ENCODE measurements at places on chromosomes 4 and X.
A peak's percentile ranks its signal among the peaks of the same experiment; 100 is the strongest.

DNA sequence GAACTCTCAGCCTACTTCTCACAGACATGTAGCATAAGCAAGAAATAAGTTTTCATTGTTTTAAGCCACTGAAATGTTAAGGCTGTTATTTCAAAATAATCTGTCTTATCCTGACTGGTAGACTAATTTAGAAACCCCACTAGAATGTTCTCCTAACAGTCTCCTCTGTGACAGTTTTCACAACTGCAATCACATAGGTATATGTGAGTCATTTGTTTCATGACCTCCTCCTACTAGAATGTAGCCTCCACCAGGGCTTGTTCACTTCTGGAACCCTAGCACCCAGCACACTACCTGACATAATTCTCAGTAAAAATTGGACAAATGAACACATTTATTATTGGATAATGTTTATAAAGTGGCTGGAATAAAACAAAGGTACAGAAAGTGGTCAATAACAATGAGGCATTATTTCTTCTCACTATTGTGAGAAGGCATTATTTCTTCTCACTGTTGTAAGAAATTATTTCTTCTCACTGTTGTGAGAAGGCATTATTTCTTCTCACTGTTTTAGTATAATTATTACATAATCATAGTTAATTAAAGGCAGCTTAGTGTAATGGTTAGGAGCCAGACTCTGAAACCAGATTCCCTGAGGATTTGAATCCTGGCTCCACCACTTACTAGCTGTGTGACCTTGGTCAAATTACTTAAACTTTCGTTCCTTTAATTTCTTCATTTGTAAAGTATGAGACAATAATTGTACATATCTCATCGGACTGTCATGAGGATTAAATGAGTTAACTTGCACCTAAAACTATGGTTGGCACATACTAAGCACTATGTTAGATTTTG is 251.5 kb downstream of the RASL11B start:
- DNase-seq = no peak

- DNase-seq = no peak
Observed at GRCh38 chr4:3160438-3160837, 86.0 kb downstream of the HTT start.

DNA sequence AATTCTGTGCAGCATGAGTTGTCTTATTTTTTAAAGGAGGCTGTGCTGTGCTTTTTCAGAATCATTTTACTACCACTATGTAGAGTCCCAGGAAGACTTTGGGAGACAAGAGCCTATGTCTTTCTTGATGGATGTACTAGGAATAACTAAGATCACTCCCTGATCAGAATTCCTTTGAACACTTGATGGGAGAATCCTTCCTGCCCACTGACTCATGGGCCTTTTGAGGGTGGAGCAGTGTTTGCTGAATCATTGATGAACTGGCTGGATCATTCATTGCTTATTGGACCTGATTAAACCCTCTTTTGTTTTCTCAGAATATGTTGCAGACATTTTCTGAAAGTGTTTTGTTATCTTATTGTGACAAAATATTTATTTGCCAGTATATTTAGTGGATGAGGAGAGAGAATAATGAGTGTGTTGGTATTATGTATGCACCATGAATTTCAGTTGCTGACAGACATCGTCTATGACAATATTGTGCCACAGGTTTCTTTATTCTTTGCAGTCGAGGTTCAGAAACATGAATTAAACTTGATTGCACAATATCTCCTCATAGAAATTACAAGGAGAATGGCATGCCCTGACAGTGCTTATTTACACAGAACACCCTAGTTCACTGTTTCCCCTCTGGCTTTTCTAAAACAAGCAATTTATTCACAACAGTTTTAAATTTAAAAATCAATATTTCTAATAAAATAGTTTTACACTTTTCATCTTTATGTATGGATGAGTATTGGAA is 36.3 kb downstream of the POU4F2 start:
- DNase-seq = no peak

DNA sequence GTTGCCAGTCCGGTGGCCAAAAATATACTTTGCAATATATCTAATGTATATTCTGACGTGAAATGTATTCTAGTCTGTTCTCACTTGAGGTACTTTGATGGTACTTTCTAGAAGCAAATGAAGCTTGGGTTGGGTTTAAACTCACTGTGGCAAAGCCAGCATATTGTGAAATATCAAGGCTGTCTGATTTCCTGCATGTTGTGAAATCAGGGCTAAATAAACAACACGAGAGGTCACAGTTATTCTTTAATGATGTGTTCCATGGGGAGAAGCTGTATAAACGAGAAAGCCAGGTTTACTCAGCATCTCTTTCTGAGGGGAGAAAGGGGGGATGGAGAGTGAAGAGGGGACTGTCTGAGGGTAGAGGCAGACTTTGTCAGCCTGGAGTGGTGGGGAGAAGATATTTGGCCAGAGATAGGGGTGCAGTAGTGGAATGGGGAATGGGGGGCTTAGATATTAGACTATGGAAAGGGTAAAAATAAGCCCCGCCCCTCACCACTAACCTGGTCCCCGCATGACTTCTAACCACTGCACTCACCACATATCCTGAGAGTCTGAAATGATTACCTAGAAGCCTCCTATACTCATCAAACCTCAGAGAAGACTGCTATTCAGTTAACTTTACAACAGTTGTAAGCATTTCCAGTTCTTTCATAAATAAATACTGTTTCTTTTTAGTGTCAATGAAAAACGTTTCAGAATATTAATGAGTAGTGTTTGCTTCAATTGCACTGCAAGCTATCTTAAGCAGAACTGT is 5.9 kb upstream of the SCARB2 start:
- no peak for DNase-seq

DNA sequence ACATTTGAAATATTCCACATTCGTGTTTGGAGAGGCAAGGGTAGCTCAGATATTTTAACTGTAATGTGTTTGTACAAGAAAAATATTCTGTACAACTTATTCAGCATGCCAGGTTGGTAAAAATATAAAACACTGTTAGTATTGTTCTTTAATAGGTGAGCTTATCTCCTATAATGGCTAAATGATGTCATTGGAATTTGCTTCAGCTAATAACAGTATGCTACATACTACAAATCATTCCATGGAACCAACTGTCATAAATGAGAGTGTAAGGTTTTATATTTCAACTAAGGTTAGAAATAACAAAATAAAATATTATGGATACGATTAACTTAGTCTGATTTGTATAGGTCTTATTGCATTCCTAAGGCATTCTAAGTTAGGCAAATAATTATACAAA is 206.6 kb downstream of the ADGRL3 start:
- no peak for DNase-seq

GRCh38 chr4:74219240-74219639 is 61.3 kb downstream of the MTHFD2L start:
- DNase-seq = no peak

DNA sequence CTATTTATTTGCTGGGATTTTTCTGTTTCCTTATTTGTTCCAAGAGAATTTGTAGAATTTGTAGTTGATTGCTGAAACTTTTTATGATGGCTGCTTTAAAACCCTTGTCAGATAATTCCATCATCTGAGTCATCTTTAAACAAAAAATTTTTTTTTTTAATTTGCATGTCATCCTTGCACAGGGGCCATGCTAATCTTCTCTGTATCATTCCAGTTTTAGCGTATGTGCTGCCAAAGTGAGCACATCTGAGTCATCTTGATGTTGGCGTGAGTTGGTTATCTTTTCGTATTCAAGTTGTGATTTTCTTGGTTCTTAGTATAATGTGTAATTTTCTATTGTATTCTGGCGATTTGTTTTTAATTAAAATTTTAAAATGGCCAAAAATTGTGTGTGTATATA is 18.7 kb upstream of the ZNF157 start:
- no peak for DNase-seq

- peak; percentile 32 for DNase-seq
Observed at GRCh38 chr4:72031868-72032608, at the start of gene NPFFR2. NPFFR2 (plus strand) TSS chr4:72032000; CDS start chr4:72128592, 96,592 bp downstream.

DNA sequence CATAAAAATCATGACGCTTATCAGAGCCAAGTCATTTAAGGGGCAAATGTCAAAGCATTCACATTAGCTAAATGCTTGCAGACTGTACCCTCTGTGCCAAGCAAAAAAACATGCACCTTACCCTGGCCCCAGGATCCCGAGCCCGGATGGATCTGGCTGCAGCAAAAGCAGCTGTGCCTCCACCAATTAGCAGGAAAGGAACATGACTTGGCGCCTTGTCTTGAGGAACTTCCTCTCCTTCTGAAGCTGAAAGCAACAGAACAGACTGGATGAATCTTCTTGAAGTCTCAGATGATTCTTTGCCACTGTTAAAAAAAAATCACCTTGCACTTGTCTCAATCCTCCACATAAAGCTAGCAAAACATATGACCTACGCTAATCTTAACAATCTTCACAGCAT is 18.0 kb downstream of the AIFM1 start:
- DNase-seq = no peak

GRCh38 chr4:138948918-138949317 is 66.7 kb upstream of the NOCT start:
- no peak for DNase-seq

GRCh38 chr4:107853444-107854355 is 29.0 kb downstream of the SGMS2 start:
- DNase-seq = no peak

GRCh38 chr4:79170077-79170476 is 155.8 kb downstream of the NAA11 start:
- DNase-seq = no peak

DNA sequence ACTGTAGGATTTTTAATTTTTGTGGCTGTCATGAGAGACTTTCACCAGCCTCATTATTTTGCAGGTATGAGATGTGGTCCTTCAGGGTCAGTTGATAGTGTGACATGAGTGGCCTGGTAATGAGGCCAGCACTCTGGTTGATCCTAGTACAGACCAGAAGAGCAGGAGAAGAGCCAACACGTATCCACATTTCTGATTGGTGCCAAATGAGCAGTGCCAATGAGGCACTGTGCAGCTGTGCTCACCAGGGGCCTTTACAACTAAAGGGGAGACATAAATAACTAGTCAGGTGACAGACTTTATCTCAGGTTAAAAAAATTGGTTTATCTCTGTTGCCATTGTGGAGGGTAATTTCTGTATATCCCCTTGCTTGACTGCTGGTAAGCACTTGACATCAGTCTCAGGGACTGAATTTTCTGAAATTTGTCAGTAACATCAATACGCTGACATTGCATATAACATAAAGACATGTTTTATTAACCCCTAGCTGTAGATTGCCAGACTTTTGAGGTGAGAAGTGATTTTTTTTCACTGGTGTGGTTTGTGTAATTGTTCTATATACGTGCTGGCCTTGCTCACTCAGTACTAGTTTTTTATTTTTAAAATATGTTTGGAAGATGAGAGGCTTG is 101.2 kb downstream of the AFF1 start:
- no peak for DNase-seq

All from kidney capillary endothelial cell (primary cell).